GM23248 (cell line): ENCODE measurements at places on chromosomes 13 and 19. TPM values are rescaled to one million over a fixed set of nuclear protein-coding genes. Genes with fewer than 3 reads are reported as not detected.

CLDND2 gene
- total RNA-seq: not detected in 2 replicates

MYO1F gene
- total RNA-seq: 0.54 and 9.0 TPM in 2 replicates

UBE2L5 gene
- not detected in 2 replicates for total RNA-seq

ATP8A2 gene
- total RNA-seq: under 0.01 TPM in 1 of 2 replicates, not detected in the other

ZIC2 gene
- not detected in 2 replicates for total RNA-seq

SHISA2 gene
- 0.13 and 0.32 TPM in 2 replicates for total RNA-seq

LYPD3 gene
- not detected in 2 replicates for total RNA-seq

TUBB4A gene
- not detected in 2 replicates for total RNA-seq

SHKBP1 gene
- 27.8 and 36.3 TPM in 2 replicates for total RNA-seq
